ENCODE measurements at places on chromosomes 5 and 9.
A peak's percentile ranks its signal among the peaks of the same experiment; 100 is the strongest.

- no peak for DNase-seq
Measured at GRCh38 chr9:68706363-68707201, 1.5 kb downstream of the PIP5K1B start.

- DNase-seq = no peak
Measured at GRCh38 chr9:133133681-133134387, 12.8 kb upstream of the RALGDS start.

- peak; percentile 79 for DNase-seq
Measured at GRCh38 chr9:79256691-79257213, 315.0 kb upstream of the TLE4 start.

DNA sequence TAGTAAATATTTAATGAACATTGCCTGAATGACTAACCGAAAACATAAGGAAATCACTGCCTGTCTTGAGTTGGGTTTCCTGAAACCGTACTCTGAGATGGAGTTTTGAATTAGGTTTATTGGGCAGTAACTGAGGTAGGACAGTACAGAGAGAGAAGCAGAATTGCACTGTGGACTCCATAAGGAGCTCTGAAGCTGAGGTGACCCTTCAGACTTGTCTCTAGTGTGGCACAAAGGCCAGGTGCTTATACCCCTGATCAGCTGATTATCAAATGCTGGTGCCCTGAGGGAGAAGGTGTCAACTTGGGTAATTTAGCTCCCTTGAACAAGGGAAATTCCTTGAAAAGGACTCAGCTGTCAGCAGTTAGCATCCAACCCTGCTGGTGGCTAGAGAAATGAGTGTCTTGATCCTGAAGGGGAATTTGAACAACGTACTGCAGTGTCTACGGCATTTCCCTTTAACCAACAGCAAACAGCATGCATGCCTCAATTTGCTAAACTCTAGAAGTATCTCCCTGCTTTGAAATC lies 135.0 kb upstream of the SMARCA2 start:
- no peak for DNase-seq

DNA sequence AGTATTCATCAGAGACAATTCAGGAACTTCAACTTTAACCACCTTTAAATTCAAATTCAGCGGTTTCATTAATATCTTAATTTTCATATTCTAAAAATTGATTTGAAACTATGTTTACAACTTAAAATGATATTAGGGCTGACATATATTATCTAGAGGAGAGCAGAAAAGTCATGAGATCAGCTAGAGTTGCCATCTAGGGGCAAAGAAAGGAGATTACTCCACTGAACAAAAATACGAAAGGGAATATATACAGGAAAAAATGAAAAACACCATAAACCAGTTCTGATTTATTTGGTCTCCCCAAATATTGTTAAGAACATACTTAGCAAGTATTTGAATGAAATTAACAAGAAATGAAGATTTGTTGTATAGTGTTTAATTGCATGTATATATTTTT lies 946.3 kb downstream of the DTWD2 start:
- no peak for DNase-seq

DNA sequence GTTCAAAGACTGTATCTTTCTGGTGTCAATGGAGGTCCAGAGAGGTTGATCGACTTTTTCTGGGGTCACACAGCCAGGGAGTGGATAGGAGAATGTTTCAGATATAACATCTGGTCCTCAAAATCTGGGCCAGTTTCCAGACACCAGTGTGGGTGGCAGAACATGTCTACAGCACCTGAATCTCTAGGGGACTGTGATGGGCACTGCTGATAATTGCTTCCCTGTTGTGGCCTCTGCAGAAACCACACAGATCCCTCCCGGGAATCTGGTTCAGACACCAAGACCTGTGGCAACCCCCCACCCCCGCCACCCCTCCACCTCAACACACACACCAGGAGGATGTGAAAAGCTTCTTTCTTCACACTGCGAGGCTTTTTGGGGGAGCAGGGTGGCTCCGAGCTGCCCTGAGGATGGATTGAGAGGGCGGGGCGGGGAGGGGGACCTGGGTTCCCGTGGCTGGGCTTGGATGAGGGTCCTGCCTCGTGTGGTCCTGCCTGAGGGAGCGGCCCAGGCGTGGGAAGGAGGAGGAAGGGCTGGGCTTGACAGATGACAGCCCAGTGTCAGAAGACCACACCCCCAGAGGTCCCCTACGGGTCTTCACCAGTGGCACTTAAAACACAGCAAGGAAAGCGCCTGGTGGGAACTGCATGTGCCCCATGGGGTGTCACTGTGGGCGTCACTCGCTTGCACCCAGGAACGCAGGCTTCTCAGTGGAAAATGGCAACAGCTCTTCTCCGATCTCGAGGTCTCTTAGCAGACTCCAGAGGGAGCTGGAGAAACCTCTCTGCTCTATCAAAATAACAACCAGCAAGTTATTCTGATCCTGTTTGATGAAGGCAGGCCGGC lies 55.2 kb downstream of the TRIP13 start:
- DNase-seq = no peak

GRCh38 chr5:36237751-36238150 lies 4.0 kb downstream of the NADK2 start:
- DNase-seq = no peak

- DNase-seq = no peak
Measured at GRCh38 chr5:169160405-169160901, 140.5 kb downstream of the SLIT3 start.

DNA sequence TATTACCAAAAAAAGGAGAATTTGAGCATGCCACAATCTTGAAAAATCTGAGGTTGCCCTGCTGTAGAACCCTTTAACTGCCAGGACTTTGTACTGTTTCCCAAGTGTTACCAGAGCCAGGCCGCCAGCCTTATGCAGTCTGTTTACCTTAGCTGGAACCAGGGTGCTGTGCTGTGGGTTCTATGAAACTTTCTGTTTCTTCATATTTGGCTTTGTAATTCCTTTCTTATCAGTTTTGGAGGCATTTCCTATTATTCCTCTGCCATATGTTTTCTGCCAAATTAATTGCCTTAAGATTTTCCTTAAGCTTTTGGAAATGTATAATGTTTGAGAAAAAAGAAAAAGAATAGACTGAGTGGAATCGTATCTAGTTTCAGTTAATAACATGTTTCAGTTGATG lies 2.1 kb downstream of the S1PR3 start:
- DNase-seq = no peak

GRCh38 chr9:91697201-91697600 lies 252.8 kb downstream of the ROR2 start:
- no peak for DNase-seq

- no peak for DNase-seq
Measured at GRCh38 chr9:97487107-97487506, 14.4 kb upstream of the TMOD1 start.

- DNase-seq = no peak
Measured at GRCh38 chr9:107989099-107989498, 499.5 kb upstream of the KLF4 start.

- no peak for DNase-seq
Measured at GRCh38 chr9:90919883-90920282, 118.3 kb downstream of the SYK start.

DNA sequence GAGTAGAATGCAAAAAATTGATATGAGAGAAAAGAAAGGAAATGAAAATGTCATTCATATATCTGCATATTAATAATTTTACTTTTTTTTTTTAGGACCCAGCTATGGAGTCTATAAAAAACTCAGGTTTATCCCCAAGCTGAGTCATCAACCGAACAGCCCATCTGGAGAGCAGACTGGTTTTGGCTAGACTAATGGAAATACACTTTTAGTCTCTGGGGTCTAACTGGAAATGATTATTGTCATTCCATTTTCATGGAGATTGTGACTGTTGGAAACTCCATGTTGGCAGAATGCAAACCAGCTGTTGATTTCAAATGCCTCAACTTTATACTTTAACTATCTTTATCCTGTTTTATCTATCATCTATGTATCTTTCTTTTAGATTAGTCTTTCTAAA lies 28.7 kb downstream of the ANXA1 start:
- no peak for DNase-seq

DNA sequence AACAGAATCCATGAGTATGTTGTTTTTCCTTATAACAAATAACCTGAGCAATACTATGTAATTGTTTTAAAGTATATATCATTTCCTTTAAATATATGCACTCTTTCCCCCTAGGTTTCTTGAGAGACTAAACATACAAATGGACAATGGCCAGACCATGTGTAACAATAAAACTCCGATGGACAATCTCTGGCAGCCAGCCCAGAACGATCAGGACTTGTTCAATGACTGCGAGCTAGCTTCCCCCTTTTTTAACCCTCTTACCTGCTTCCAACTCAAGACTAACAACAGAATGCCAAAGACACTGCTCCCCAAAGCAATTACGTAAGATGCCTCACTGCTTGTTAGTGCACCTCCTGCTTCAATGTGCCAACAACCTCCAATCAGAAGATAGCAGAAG lies 94.9 kb downstream of the HTR4 start:
- DNase-seq = no peak

- DNase-seq = no peak
Measured at GRCh38 chr5:68734781-68735180, 359.0 kb upstream of the SLC30A5 start.

GRCh38 chr9:131145245-131145644 lies 19.9 kb downstream of the NUP214 start:
- DNase-seq = no peak

- no peak for DNase-seq
Measured at GRCh38 chr9:113393281-113393680, 7.8 kb downstream of the ALAD start.

DNA sequence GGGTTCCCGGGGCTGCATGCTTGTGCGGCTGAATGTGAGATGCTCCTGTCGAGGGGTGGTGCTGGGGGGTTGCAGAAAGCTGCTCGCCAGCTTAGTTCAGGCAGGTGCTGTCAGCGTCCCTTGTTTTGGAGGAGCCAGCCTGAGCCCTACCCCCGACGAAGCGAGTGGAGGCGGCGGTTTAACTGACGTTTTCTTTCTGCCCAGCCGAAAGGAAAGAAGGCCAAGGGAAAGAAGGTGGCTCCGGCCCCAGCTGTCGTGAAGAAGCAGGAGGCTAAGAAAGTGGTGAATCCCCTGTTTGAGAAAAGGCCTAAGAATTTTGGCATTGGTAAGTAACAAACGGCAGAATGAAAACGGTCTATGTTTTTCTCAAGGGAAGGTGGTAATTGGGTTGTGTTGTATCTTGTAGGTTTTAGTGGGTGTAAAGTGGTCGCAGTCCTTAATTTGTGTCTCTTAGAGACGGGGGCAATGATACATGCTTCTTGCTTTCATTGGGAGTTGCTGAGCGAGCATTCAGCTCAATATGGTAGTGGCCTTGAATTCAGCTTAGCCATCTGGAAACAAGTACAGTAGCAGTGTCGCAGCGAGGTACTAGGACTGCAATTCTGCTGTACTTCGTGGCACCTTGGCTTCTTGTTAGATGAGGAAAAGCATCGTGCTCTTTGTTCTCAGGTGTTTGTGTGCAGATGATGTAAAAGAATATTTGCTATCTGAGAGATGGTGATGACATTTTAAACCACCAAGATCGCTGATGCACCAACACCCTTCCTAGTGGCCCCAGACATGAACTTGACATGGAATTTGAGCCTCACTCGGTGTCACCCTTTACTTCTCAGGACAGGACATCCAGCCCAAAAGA lies 928 bp downstream of the RPL7A start:
- DNase-seq = no peak

DNA sequence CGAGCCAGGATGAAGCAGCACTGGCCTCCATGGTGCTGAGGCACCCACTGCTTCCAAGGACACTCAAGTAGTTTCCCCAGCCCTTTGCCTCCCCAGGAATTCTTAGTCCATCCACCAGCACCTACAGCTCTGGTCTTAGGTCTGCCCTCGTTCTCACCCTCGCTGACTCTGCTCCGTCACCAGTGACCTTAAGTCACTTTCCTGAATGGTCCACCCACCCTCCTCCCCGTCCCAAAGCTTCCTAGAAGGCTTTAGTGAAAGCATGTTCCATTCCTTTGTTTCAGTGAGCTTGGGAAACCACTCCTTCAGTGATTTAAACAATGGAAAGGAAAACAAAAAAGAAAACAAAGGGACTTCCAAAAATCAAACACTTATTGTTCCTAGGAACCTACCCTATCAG lies 54.6 kb upstream of the MAP3K1 start:
- DNase-seq = no peak

DNA sequence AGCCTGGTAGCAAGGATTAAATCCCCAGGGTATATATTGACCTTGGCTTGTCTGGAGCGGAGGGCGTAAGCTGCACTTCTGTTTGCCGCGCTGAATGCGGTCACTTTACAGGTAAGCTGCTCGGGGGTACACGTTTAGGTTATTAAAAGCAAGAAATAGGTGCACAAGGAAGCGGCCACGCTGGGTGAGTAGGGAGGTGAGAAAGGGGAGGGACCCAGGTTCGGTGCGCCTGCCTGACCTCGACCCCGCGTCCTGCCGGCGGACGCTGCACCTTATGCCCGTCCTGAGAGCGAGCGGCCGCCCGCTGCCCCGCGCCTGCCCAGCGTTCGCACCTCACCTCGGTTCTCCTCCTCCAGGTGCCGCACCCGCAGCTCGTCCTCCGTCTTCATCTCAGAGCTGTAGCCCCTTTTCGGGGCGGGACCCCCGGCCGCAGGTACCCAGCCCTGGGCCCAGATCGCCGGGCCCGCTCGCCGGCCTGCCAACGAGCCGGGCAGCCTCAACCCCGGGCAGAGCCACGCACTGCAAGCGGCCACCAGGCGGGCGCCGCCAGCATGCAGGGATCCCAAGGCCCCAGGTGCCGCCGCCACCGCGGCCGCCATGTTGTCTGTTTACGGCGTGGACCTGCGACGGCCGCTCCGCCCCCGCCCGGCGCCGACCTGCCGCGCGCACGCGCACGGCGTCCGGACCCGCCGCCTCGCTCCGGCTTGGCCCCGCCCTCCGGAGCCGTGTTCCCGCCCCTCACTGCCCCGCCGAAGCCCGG lies at the start of gene AUH:
AUH (minus strand) TSS at position 628 of the 760 bp plus-strand sequence; CDS start at position 599, 29 bp downstream.
- DNase-seq = peak; percentile 80

DNA sequence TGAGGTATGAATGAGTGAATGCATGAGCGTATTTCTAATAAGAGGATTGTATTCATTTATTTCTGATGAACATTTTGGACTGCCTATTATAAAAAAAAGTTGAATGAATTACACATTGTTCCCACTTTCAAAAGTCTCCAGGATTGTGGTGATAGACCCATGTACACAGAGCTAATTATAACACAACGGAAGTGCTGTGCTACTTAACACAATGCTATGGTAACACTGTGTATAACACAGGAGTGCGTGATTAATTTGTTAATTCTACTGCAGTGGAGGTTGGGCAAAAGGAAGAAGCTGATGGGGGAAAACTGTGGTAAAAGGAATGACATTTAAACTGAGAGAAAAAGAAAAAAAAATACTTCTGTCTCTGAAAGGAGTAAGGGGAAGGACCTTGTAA lies 147.8 kb upstream of the MEF2C start:
- no peak for DNase-seq

DNA sequence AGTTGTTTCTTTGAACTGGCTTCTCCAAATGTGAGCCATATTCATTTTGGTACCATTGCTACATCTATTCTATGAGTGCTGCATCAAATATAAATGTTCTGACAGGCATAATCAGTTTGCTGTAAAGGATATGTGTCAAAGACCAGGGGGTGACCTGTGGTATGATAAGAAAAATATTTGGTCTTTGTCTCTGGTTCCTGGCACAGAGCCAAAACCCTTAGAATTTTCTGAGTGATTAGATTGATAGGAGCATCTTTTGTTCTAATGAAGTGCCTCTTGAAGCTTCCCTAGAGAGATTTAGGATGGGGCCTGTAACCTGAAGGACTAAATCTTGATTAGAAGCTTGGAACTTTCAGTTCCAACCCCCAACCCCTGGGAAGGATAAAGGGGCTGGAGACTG lies 256.3 kb downstream of the NNT start:
- no peak for DNase-seq

Data from left renal cortex interstitium (tissue), 4 donors.